ENCODE measurements at places on chromosomes 6 and 20.

DNA sequence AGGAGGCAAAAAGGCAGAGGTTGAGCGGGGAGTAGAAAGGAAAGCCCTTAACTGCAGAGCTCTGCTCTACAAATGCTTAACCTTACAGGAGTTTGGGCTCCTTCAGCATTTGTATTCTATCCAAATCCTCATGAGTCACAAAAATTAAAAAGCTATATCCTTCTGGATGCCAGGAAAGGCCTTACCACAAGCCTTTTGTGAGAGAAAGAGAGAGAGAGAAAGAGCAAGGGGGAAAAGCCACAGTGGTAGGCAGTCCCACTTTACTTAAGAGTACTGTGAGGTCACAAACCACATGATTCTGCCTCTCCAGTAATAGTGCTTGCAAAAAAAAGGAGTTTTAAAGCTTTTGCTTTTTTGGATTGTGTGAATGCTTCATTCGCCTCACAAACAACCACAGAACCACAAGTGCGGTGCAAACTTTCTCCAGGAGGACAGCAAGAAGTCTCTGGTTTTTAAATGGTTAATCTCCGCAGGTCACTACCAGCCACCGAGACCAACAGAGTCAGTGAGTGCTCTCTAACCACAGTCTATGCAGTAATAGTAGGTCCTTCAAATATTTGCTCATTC lies at the start of gene RUNX2:
TSS of gene RUNX2 (plus strand) at position 375 of the 567 bp plus-strand sequence. CDS start 397 bp downstream, outside the sequence.
- no peak for DNase-seq

DNA sequence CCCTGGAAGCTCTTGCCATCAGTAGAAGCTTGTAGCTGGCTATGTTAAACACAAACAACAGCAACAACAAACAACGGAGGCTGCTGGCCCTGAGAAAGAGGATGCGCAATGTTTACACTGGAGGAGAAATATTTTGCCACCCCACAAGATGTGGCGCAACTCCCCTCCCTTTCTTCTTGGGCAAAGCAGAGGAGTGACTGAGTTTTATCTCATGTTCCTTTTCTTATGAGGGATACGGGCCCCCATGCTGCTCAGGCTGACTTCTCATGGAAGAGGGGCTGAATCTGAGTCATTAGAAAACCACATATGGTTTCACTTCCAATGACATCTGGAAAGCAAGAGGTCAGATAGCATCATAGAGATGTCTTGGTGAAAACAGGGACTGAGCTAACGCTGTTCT lies 75.9 kb upstream of the HDDC2 start:
- DNase-seq: no peak

DNA sequence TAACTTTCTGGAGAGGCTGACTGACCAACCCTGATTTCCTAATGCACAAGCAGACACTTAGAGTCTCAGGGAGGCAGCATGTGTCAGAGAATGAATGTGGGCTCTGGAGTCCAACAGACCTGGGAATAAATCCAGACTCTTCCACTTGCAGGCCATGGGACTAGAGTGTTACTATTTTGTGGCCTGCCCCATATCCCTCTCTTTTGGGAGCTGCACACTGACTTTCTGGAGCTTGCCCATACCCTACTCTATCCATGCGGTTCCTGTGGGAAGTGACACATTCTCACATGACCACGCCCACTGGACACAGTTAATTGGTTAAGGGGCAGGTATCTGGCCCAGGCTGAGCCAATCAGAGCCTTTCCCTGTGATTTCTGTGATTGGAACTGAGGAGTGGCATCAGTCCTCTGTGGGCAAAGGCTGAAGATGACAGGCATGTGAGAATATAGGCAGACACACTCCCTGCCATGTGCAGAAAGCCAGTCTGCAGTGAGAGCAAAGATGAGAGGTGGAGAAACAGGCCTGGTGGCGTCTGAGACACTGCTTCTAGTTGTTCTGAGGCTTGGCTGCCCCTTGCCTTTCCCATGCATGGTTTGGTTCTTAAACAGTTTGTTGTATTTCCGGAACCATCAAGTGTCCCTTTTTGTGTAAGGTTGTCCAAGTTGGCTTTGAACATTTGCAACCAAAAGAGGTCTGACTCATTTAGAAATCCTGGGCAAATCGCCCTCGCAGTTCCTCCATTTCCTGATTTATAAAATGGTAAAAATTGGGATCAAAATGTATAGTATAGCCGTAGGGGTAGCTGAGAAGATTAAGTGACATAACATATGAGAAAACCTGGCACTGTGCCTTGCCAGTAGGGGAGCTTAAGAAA lies 125.6 kb downstream of the CDC5L start:
- no peak for DNase-seq

DNA sequence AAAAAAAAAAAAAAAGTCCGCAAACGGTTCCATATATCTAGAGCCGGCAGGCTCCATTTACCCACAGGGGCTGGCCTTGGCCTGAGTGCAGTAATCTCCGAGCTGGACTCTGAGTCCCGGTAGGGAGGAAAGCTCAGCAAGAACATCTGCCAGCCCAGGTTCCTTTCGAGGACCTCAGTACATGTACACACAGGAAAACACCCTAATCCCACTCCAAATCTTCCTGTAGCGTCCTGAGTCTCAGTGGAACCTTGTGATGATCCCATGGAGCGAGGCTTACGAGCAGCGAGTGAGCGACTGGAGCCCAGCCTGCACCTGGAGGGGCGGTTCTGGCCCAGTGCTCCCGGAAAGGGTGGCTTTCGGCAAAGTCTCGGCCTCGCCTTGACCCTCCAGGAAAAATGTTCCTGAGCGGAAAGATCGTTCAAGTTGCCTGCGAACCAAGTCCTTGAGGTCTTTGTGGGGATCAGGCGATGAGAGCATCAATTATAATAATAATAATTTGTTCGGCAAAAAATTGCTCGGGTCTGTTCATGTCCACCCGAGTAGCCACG lies 32.1 kb downstream of the PRSS16 start:
- DNase-seq: no peak

GRCh38 chr20:56974499-56975250 lies 291.8 kb downstream of the BMP7 start:
- peak; percentile 73 for DNase-seq

DNA sequence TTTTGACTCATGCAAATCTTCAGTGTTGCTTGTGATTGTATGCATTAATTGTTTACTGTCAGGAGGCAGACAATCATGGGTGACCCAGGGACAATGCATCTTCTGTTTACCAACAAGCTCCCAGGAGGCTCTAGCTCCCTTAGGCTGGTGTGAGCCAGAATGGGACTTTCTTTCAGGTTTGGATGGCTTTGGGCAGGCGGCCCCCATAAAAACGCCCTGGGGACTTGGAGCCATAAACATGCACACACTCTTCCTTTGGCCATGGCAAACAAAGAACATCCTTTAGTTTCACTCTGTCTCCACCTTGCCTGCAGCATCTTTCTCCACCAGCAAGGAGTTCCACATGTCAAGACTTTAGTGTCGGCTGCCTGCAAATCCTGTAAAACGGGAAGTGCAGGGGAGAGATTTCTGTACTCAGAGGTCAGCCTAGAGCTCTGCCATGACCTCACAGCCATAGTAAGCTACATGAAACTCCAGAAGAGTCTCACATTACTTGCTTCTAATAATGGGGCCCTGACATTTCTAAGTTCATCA lies 127.6 kb downstream of the MAP3K7 start:
- peak; percentile 8 for DNase-seq

GRCh38 chr6:166561771-166562359 lies 24.6 kb downstream of the RAMACL start:
- DNase-seq: no peak

DNA sequence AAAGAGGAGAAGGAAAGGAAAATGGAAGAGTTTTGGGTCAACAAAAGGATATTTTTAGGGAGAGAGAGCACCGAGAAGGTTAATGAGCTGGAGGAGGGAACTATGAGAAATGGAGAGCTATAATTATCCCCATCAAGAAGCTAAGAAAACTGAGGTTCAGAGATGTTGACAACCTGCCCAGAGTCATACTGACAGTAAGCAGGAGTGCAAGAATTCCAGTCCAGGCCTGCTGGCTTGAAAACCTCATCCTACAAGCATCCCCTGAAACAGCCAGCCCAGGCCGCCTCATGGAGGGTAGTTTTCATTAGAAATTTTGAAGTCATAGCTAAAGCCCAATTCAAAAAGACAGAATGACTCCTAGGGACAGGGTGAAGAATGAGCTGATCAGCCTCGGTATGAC lies 172.1 kb upstream of the LRFN2 start:
- no peak for DNase-seq

DNA sequence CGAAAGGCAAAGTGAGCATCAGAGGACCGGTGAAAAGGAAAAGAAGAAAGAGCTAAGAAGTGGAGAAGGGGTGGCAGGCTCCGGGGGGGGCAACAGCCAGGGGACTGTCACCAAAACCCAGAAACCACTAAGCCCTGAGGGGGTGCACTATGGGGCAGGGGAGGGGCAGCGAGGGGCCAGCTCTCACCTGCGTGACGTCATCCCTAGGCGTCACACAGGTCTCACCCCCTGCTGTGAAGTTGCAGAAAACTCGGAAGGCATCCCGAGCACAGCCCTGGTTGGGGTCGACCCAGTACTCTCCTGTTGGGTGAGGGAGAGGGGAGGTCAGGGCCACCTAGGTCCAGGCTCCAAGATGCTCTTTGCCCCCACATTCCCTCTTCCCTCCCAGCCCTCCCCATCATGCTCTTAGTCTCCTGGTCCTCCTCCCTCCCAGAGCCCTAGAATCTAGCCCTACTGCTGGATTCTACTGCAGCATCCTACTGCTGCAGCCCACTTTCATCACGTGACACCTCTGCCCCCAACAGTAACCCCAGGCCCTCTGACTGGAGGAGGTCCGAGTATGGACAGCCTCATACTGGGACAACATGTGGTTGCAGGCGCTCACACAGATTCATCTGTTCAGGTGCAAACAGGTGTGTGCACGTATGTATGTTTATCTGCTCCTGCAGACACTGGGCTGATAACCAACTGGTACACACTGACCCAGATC lies 27.4 kb downstream of the COL11A2 start:
- DNase-seq: no peak

DNA sequence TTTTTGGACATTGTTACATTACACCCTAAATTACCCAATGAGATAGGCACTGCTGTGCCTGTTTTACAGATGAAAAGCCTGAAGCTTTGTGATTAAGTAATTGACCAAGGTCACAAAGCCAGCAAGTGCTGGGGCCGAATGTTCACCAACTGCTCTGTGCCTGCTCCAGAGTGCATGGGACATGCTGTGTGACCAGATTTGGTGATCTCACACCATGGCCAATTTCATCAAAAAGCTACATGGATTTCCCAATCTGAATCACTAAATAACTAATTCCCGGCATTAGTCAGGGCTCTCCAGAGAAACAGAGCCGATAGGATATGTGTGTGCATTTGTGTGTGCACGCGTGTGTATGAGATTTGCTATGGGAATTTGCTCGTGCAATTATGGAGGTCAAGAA lies 228.3 kb upstream of the ECI2 start:
- no peak for DNase-seq

DNA sequence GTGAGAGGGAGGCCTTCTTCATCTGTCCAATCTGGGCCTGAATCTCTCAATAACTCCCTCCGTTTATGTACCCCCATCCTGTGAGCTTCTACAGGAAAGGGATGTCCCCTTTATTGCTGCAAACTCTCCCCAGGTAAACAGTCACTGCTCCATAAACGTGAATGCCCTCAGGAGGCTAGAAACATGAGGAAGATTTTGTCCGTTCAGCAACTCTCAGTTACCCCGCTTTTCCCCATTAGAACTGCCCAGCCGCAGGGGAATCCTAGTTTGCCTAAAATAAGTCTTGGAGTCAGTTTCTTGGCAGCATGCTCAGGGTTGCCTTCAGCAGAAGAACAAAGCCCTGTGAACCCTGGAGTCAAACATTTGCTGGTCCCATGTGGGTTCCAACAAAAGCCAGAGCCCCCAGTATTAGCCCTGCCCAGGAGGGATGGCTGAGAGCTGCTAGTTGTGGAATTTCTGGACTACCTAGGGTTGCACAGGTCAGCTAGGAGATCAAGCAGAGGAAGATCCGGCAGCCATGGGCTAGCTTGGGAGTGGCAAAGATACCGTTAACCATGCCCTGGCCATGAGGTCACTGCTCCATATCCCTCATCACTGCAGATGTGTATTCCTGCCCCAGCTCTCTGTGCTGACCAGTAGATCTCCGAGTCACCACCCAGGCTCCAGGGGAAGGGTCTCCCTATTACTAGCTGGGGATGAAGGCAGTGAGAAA lies 640 bp downstream of the LRRN4 start:
- DNase-seq: no peak

DNA sequence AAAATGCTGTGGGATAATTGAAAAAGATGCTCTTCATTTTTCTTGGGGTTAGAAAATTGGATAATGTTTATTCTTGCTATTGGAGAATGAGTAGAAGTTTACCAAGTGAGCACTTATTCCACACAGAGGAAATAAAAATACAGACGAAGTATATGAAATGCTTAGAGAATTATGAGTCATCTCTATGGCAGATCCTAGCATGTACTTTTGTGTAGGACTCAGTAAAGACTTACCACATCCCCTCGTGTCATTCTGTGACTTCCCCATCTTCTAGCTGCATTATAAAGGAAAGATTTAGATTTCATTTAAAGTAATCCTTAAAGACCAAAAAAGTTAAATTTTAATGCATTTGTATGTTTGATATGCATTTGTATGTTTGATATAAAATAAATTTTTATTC lies 685.6 kb downstream of the TBC1D32 start:
- DNase-seq: no peak

Measured in T47D (cell line).